Epithelial cell of proximal tubule (primary cell): ENCODE measurements at places on chromosomes 4 and X. TPM values are rescaled to one million over a fixed set of nuclear protein-coding genes. Genes with fewer than 3 reads are reported as not detected.

DNA sequence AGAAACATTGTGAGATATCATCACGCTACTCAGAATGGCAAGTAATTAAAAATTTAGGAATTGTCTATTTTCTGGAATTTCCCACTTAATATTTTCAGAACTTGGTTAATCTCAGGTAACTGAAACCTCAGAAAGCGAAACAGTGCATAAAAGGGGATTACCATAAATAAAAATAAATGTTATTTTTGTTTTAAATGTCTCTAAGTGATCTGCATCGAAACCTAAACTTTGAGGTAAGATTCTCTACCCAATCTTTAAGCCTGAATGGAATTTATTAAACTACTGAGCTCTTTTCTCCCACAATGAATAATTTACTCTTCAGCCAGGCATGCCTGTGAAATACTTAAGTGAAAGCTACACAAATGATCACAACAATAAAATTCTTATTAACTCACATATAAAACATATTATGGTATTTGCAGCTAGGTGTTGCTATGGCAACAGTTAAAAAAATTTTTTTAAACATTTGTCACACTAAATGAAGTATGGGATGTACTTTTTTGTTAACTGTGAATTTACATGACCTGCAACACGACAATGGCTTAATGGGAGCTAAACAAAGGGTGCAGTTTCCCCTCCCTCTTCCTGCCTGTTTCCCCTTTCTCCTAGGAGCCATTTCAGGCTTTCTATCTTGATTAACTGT, 220.2 kb upstream of the PRPS2 start:
- DNase-seq = no peak

TBC1D1 gene
- total RNA-seq = 157 and 162 TPM in 2 replicates

GRCh38 chr4:128525992-128526630, 238.5 kb upstream of the PGRMC2 start:
- no peak for DNase-seq

CTAG1A gene
- not detected in 2 replicates for total RNA-seq

DRD5 gene
- not detected in 2 replicates for total RNA-seq

- no peak for DNase-seq
These were observed 571.1 kb upstream of the DIPK2B start for GRCh38 chrX:45771560-45772340.

DNA sequence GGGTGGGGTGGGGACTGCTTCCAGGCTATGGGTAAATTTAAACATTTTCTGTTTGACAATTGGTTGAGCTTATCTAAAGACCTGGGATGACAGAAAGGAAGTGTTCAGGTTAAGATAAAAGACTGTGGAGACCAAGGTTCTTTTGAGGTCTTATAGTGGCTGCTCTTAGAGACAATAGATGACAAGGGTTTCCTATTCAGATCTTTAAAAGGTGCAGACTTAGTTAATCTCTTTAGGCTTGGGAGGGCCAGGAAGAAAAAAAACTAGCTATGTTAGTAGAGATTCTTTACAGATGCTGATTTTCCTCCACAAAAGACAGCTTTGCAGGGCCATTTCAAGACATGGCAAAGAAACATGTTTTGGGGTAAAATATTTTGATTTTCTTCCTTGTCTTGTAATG, 972.5 kb downstream of the CCSER1 start:
- DNase-seq = no peak

DNA sequence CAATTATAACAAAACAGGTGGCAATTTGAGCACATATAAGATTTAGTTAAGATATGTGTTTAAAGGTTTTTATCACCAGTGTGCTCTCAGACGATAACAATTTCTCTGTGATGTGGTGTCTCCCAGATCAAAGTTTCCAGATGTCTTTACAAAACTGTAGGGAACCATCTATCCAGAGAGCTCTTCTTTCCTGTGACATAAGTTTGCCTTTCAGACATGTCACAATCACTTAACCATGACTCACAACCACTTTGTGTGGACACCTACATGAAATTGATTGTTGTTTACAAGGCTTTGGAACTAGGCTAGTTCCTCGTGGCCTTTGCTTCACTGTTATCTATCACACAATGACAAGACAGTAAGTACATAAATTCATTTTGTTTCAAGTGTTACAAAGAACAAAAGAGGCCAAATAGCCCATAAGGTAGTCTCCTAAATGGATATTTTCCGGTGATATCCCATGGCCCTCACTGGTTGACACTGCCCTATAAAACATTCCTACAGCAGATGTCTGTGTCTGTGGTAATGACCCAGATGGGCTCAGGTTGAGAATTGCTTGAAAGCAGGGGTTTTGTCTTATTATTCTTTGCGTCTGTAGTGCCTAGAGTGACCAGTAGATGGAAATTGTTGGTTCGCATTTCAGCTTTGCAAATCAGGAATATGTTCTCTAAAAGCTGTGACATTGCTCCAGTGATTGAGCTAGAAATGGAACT, 297.8 kb upstream of the FAM241A start:
- DNase-seq = no peak

GRCh38 chr4:55880652-55881280, 27.3 kb downstream of the EXOC1 start:
- no peak for DNase-seq

NSG1 gene
- 1.6 and 3.2 TPM in 2 replicates for total RNA-seq

DNA sequence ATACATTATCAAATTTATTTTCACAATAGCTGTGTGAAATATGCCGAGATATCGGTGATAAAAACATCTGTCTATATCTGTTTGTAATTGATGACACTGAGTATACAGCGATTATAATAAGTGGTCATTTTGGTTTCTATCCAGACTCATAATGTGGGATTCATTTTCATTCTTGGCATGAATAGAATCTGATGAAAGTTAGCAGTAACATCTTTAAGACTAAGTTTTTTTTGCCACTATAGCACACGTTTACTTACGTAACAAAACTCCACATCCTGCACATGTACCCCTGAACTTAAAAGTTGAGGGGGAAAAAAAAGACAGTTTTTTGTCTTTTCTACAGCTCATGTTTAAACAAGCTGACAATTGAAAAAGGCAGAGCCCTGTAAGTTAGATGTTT, 86.4 kb downstream of the PPA2 start:
- no peak for DNase-seq

- DNase-seq = no peak
These were observed 12.4 kb downstream of the LIMCH1 start for GRCh38 chr4:41550308-41550707.

KLKB1 gene
- total RNA-seq = not detected in 2 replicates

DNA sequence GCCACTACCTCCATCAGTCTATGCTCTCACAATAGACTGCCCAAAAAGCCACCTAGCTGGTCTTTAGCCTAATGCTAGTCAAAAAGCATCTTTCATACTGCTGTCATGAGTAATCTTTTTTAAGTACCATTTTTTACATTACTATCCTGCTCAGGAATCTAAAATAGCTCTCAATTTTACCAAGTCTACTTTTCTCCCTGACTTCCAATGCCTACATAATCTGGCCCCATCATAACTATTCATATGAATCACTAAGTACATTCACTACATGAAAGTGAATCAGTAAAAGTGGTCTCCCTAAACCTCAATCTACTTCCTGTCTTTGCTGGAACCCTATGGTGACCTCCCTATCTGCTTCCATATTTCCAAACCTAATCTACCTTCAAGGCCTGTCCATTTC, 105.9 kb downstream of the THOC2 start:
- DNase-seq = no peak

POF1B gene
- total RNA-seq = not detected in 2 replicates

CT45A3 gene
- total RNA-seq = not detected in 2 replicates

PNCK gene
- 0.86 TPM in 1 of 2 replicates, not detected in the other for total RNA-seq

RAB40AL gene
- not detected in 2 replicates for total RNA-seq

KLF8 gene
- total RNA-seq = 0.43 and 1.5 TPM in 2 replicates

DNA sequence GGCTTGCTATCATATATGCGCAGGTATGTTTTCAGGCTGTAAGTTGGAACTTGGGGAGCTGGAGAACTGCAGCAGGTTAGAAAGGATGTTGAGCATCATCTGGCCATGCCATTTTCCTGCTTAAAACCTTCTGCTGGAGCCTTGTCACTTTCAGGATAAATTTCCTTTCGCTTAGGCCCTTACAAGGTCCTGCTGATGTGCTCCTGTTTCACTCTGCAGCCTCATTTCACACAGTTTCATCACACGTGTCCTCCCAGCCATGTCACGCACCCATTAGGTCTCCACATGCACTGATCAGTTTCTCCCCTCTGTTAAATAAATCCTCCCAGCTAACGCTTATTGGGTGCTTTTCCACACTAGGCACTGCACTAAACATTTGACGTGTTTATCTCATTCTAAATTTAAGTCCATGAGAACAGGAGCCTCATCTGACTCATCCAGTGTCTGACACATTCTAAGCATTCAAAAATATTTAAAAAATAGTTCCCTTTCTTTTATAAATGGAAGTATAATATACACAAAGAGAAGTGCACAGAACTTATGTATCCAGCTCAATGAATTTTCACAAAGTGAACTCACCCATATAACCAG, 14.5 kb downstream of the SOD3 start:
- DNase-seq = no peak

NOCT gene
- 27.4 and 41.9 TPM in 2 replicates for total RNA-seq

PNMA3 gene
- total RNA-seq = 0.22 and 0.69 TPM in 2 replicates

- DNase-seq = no peak
These were observed 249.6 kb downstream of the OPHN1 start for GRCh38 chrX:68183612-68184214.

DNA sequence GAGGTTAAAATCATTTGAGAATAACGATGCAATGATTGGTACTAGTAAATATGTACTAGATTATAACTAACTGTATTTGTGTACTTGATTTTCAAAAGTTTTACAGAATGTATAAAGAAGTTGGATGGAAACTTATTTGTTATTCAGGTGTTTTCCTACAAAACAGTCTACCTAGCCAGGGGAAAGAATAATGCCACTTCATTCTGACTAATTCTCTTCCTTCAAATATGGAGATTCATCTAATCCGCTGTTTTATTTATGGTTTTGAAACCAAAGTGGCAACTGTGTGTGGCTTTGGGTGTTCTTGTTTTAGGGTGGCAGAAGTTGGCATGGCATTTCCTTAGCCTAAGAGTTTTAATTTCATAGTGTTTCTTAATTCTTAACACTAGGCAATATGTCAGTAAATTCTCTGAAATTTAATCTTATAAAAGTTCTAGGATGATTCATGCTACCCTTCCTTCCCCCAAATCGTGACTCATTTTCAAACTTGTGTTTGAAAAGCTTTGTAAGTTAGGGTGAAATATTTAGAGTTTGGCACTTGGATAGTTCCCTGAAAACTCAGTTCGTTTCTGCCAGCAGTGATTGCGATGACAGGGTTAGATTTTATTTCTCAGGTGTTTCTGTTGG, 62.6 kb downstream of the DCLK2 start:
- no peak for DNase-seq

DNA sequence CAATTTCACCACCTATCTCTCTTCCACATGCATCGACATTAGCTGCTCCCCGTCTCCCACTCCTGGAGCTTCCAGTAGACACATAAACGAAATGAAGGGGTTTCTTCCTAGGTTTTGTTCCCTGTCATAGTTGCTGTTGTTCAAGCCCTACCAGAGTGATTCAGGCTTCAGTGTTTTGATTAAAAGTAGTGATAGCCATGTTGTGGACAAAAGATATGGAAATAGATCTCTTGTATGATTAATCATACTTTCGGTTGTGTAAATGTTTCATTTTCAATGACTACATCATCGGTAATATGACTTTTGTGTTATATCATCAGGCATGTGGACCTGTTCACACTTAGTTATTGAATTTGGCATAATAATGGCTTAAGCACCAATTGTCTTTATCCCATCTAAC, 96.5 kb upstream of the KLF3 start:
- DNase-seq = no peak

NIPAL1 gene
- total RNA-seq = 3.9 and 8.7 TPM in 2 replicates

- no peak for DNase-seq
These were observed 46.1 kb downstream of the SETD7 start for GRCh38 chr4:139509727-139510410.

GRCh38 chrX:153032397-153033118, 23.7 kb upstream of the PNMA3 start:
- DNase-seq = no peak

- no peak for DNase-seq
These were observed 147.5 kb downstream of the TSPAN5 start for GRCh38 chr4:98510757-98511517.

ZNF141 gene
- total RNA-seq = 4.6 and 5.2 TPM in 2 replicates

- DNase-seq = no peak
These were observed 1.6 kb upstream of the SH3RF1 start for GRCh38 chr4:169272265-169272886.

MND1 gene
- 15.2 and 30.0 TPM in 2 replicates for total RNA-seq

XPNPEP2 gene
- total RNA-seq = not detected in 2 replicates

GRCh38 chr4:160562661-160563060, 1459.8 kb downstream of the RAPGEF2 start:
- no peak for DNase-seq

DNA sequence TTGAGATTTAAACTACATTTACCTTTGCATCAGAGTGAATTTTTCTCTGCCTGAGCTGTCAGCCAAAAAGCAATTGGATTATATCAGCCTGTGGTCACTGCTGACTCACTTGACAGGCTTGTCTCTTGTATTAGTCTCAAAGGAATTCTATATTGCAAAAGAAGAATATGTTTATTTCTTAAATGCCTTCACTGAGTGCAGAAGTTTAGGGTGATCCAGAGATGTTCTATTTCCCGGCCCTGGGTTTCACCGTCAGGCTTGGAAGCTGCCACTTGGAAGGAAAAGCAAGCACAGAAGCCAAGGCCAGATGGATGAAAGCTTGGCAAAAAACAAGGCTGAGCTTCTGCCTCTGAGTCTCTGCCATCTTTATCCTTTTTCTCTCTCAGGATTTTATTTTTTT, 80.9 kb downstream of the FAM114A1 start:
- DNase-seq = peak; percentile 35

NSUN7 gene
- total RNA-seq = 3.3 and 4.6 TPM in 2 replicates

DNA sequence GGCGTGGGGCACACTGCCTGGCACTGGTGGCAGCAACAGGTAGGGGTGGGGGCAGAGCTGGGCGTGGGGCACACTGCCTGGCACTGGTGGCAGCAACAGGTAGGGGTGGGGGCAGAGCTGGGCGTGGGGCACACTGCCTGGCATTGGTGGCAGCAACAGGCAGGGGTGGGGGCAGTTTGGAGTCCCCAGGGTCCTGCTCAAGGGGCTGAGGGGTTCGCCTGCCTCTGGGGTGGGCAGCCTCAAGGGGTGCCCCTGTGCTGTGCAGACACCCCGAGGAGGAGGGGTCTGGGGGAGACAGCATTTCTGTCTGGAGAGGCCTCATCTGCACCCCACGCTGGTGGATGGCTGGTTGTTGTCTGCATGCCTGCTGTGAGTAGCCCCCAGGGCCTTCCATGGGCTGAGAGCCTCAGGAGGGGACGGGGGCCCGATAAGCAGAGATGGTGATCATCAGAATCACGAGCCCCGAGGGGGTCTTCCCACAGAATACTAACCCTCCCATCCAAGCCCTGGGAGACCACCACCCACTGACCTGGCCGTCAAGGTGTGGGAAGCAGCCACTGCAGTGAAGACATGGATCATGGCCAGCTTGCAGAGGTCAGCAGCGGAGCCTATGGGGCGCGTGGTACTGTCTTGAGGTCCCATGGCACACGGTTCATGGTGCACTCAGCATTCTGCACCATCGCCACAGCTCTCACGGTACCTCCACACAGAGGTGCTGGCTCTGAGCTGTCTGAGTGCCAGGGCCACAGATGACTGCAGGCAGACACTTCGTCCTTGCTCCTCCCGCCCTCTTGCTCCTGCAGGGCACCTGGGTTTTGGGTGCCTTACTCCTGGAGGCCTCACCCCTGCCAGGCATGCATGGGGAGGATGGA, 21.5 kb downstream of the NAT8L start:
- no peak for DNase-seq

GRCh38 chrX:17826609-17827496, 34.2 kb downstream of the RAI2 start:
- no peak for DNase-seq

GRCh38 chrX:44904542-44905115, 31.6 kb downstream of the KDM6A start:
- DNase-seq = no peak

DMP1 gene
- not detected in 2 replicates for total RNA-seq
